AG09319 (cell line): ENCODE measurements at places on chromosomes 3 and 15.
A peak's percentile ranks its signal among the peaks of the same experiment; 100 is the strongest.

DNA sequence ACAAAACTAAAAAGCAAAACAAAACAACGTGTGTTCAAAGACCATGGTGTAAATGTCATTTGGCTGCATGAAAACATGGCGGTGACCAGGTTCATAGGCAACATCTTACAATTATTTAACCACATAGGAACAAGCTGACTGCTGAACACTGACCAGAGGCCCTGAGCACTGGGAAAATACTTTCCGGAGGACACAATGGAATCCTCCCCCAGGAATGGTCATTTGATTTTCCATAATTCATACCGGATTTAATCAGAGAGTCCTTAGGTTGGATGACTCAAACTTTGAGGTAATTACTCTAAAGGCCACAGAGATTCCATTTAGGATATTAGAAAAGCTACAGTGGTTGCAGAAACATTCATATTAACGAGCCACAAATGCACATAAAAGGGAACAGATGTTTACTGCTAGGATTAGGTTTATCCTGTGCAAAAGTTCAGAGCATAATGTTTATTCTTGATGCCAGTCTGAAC is 254.7 kb downstream of the NR1D2 start:
- DNase-seq, result peak; percentile 63

- no peak for DNase-seq
These were observed at the start of gene SNTN for GRCh38 chr3:63652066-63652725. SNTN (plus strand) TSS chr3:63652675; CDS start chr3:63652688, 13 bp downstream.

GRCh38 chr15:59549301-59550185 is 62.0 kb upstream of the GCNT3 start:
- no peak for DNase-seq

DNA sequence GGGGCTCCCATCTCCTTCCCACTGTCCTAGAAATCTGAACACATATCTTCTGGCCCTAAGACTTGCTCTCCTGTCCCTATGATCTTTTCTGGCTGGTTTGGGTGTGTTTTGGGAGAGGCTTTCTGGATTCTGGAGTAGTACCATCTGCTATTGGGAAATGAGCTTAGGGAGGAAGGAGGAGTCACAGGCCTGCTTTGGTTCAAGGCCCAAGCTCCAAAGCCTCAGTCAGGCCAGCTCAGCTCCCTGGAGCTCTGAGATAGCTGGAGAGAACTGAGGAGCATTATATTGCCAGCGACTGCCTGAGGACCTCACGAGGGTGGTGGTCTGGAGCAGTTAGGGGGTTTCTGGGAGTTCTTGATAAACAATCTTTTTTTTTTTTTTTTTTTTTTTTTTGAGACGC is 18.7 kb downstream of the RASGRF1 start:
- DNase-seq, result no peak

GRCh38 chr15:70361891-70362290 is 264.2 kb upstream of the TLE3 start:
- no peak for DNase-seq

- DNase-seq, result no peak
These were observed 10.3 kb upstream of the MTMR10 start for GRCh38 chr15:31001702-31002101.

DNA sequence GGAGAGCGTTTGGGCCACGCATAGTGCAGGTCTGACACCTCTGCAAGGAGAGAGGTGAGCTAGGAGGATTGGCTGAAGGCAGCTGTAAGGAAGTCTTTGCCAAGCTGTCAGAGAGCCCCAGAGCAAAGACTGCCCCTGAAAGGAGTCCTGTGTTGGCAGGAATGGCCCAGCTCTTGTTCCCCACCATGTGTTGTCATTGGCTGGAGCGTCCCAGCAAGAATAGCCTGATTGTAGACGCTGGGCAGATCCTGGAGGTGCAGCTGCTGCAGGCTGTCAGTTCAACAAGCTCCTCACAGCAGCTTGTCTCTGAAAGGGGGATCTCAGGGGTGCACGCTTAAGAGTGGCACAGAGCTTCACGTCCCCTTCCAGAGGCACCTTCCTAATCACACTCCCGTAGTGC is 237.6 kb downstream of the FEZF2 start:
- DNase-seq, result no peak

DNA sequence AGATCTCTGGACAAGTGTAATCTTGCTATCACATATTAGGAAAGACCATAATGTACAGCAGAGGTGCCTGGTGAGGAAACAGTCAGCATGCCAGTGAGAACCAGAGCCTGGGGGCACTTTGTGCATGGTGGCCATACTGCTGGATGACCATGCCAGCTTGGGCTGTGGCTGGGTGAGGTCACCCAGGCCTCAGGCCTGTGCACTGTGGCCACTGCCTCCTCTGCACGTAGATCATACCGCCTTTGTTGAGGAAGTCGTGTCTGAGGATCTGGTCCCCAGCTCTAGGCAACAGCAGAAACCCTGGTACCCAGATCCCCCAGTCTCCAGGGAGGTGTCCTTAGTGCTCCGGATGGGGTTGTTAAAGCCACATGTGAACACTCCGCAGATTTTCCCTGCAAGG is 38.9 kb downstream of the ZNF710 start:
- DNase-seq, result no peak

GRCh38 chr3:78025916-78026315 is 986.0 kb downstream of the ROBO2 start:
- DNase-seq, result no peak

DNA sequence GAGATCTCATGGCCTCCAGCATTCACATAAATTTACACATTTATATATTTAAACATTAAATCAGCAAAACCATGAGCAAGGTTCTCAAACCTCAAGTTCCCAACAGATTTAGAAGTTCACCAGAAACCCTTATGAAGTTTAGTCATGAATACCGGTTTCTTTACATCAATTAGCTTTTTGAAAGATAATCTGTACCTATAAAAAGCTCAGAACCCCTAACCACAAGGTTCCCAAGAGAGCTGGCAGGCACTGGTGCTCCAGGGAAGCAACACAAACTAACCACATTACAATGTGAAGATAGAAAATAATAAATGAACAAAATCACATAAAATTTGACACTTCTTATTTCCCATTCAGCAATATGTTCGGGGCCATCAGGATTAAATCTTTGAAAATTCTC is 150.9 kb downstream of the FBN1 start:
- DNase-seq, result no peak

DNA sequence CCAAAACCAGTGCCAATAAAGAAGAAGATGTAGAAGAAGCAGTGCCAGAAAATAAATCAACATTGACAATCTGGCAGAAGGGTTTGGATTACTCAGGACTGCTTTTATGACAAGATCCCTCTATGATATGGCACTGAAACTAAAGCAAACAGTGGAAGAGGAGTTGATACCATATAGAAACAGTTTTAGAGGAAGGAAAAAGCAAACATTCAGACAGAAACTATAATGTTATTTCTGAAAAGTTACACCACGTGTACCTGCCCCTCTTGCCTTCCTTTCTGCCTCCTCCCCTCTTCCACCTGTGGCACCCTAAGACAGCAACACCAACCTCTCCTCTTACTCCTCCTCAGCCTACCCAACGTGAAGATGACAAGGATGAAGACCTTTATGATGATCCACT is 63.0 kb downstream of the SFMBT1 start:
- DNase-seq, result no peak

- DNase-seq, result no peak
These were observed 14.4 kb downstream of the RTP1 start for GRCh38 chr3:187211532-187212195.

- no peak for DNase-seq
These were observed 122.3 kb upstream of the NR2E3 start for GRCh38 chr15:71687902-71688508.

DNA sequence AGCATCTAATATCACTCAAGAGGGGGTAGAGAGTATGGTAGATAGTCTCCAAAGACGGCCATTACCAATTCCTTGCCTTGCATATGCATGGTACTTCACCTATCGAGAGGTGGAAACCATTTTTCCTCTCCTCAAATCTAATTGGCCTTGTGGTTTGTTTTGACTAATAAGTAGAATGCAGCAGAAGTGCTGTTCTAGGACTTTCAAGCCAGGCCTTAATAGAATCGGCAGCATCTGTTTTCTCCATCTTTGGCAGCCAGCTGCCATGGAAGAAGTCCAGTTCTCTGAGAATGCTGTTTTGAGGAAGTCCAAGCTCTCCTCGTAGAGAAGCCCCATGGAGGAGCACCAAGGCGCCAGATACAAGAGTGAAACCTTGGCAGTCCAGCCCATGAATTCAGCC is 59.1 kb upstream of the RASGRP1 start:
- no peak for DNase-seq

DNA sequence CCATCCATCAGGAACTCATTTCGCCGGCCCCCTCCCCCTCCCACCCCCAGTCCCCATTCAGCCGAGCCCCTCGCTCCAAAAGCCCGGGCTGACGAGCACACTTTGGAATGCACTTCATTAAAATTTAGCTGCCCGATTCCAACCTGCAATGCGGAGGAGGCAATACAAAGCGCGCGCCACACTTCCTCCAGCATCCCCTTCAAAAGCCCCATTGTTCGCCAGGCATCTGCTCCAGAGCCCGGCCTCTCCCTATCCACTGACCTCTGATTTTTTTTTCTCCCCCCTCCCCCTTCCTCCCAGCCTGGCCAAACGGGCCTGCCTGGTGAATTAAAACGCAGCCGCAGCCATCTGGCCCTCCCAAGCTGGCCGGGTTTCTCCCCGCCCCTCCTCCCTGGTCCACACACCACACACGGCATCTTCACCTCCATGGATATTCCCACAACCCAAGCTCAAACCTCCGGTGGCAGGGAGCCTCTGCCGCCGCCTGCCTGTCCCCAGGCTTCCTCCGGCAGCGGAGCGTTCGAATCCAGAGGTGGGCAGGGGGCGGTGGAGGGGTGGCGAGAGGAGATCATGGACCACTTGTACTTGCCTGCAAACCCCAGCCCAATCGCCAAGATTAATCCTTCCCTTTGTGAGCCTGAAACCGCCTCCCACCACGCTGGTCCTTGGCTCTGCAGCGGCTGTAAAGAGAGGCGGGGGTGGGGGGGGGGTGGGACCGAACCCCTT is 441.3 kb downstream of the MAGI1 start:
- no peak for DNase-seq

DNA sequence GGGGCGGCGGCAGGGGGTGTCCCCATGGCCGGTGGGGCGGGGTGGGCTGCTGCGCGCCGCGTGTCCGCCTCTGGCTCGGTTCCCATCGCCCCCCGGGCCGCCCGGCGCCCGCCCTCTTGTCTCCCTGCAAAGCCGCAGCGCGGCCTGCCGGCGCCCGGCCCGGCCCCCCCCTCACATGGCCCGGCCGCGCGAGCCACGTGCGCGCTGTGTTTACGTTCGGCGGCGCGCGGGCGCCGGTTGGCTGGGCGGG is 502 bp downstream of the NR1D2 start:
- DNase-seq, result no peak

DNA sequence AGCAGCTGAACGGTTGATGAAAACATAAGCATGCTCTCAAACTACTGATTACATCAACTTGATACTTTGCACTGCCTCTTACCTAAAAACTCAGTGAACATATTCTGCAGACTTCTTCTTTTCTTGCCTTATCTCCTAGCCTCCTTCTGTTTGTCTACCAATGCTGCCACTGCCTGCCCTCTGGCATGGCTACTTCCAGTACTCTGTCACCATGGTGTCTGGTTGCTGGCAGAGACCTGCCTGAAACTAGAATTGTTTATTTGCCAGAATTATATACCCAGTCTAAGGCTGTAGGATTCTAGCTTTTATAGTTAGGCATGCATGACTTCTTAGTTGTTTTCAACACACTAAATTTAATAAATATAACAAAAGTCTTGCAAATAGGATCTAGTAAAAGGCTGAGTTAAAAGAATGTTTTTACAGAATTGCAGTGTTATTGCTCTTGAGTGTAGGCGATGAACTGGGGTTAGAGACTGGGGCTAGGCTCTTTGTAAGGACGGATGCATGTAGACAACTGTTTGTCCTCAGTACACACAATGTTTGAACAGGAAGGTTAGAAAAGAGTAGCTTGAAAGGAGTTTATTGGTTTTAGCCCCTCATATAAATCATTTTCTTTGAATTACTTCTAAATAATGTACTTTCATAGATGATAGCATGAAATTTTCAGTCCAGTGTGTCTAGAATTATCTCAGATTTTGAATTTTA is 116.3 kb downstream of the KCNAB1 start:
- no peak for DNase-seq

GRCh38 chr3:46693892-46694226 is 380 bp upstream of the ALS2CL start:
- DNase-seq, result no peak

DNA sequence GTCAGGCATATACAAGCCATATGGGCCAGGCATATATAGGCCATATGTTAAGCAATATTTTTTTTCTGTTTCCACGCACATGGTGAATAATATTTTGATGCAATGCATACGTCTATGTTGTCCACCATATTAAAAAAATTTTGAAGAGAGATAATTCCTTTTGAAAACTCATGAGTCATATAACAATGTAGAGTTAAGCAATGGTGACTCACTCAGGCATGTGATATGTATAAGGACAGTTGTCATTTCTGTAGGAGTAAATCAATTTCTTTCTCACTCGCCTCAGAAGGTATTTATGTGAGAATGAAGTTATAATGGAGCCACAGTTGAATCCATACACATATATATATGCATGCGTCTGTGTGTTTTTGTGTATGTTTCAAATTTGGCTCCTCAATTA is 272.6 kb downstream of the EPHA3 start:
- DNase-seq, result no peak

GRCh38 chr3:73874161-73874560 is 249.4 kb upstream of the PDZRN3 start:
- no peak for DNase-seq

DNA sequence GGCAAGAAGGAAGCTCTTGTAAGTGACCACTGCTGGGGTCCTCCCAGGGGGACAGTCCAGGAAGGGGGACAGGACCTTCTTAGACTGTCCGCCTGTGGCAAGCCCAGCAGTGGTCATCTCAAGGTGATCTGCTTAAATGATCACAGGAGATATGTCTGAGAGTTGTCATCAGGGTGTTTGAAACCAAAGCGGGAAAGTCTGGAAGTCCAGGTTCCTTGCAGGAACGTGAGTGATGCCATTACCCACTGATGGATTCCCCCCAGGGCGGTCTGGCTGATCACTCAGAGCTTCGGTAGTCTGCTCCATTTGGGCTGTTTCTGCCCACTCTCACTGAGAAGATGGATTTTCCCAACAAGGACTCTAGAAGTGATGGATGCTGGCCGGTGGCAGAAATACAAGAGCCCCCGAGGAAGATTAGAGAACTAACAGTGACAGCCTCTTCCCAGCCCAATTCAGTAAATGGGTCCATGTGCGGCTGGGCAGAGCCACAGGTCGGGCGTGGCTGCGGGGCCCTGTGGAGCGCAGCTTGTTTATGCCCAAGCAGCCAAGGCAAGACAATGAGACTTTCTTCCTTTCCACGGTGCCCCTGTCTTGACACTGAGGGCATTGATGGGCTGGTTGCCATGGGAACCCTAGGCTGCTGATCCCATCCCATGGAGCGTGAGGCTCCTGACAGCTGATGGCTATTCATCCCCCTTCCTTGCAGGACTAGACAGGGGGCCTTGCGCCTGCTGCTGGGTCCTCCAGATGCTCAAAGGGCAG is 9.5 kb downstream of the PCSK6 start:
- DNase-seq, result no peak

GRCh38 chr15:74866090-74866489 is 7.1 kb downstream of the SCAMP2 start:
- no peak for DNase-seq

- DNase-seq, result no peak
These were observed 108.7 kb downstream of the MYO9A start for GRCh38 chr15:72009222-72009621.
